ENCODE measurements at places on chromosomes 13 and 19.

- DNase-seq: no peak
Observed at GRCh38 chr13:40207001-40207478, 459.4 kb downstream of the FOXO1 start.

DNA sequence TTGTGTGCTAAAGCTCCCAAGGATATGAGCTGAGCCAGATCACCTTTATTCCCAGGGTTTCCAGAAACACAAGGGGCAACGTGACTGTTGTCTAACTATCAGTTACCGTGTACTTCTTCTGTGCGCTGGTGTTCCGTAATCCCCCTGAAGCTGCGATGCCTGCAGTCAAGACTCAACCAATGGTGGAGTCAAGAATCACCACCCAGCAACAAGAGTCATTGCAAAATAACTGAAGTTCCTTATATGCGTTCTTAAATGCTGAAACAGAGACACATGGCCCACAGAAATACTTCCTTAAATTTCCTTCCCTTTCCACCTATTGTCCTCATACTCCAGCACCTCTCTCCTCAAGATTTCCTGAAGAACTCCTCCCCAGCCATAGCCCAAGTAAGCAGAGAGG is 200.2 kb downstream of the KATNAL1 start:
- no peak for DNase-seq

DNA sequence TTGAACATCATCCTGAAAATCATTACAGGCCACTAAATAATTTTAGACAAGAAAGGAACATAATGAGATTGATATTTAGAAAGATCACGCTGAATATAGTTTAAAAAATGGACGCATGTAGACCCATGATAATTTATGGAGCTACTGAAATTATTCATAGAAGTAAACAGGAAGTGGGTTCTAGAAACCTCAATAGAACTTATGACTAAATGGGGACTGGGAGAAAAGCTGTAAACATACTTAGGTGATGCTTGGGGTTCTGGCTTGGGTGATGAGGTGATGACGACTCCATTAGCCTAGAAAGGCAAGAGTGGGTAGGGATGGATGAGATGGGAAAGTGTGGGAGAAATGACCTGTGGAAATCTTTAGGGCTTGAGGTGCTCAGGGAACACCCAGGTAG is 484.0 kb downstream of the MYO16 start:
- DNase-seq: no peak

GRCh38 chr19:35226748-35227147 is 1.8 kb downstream of the FAM187B start:
- no peak for DNase-seq
